Breast epithelium (tissue), 4 donors: ENCODE measurements at places on chromosomes 13 and 19. TPM values are rescaled to one million over a fixed set of nuclear protein-coding genes. Genes with fewer than 3 reads are reported as not detected.

GRCh38 chr13:59354665-59355369 lies 808.9 kb downstream of the DIAPH3 start:
- no peaks in the 10 kb centered on the region for H3K27me3 ChIP-seq
- H3K4me3 ChIP-seq = no peak overlapping the region
- no peaks in the 10 kb centered on the region for H3K4me1 ChIP-seq
- DNase-seq = no peak

The CLDND2 gene
- total RNA-seq = not detected

The RAB3A gene
- total RNA-seq = 0.66 TPM

- peak overlapping the region; percentile 16 for H3K27ac ChIP-seq
- no peak for DNase-seq
- H3K4me3 ChIP-seq = no peak overlapping the region
- no peaks in the 10 kb centered on the region for H3K27me3 ChIP-seq
- no peaks in the 10 kb centered on the region for H3K36me3 ChIP-seq
- H3K4me1 ChIP-seq = no peaks in the 10 kb centered on the region
Observed at GRCh38 chr13:31982124-31982523, 49.5 kb upstream of the FRY start.

- H3K36me3 ChIP-seq = no peaks in the 10 kb centered on the region
- peaks cover 3% of the 10 kb centered on the region for H3K4me1 ChIP-seq
- no peak for DNase-seq
- H3K27me3 ChIP-seq = no peaks in the 10 kb centered on the region
- H3K27ac ChIP-seq = no peak overlapping the region
Observed at GRCh38 chr19:18297308-18297707, 15.9 kb upstream of the JUND start.

DNA sequence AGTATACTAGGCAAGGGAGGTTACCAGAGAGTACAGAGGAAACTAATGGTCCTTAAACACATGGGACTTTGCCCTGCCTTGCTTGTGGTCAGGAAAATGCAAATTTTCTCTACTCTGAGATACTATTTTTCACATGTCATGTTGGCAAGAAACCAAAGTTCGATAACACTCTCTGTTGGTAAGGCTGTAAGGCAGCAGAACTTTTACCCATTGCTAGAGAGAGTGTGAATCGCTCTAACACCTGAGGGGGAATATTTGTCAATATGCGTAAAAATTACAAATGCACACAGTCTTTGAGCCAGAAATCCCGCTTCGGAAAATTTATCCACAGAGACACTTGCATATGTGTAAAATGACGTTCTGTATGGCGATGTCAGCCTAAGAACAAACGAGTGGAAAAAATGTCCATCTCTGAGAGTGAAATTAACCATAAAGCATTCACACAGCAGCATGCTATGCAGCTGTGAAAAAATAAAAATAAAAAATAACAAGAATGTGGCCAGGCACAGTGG lies 9.5 kb upstream of the RFX1 start:
- H3K4me1 ChIP-seq = no peaks in the 10 kb centered on the region
- no peak overlapping the region for H3K27ac ChIP-seq
- H3K4me3 ChIP-seq = no peak overlapping the region
- DNase-seq = no peak
- H3K36me3 ChIP-seq = no peaks in the 10 kb centered on the region
